ENCODE measurements at places on chromosomes 12 and 14. TPM values are rescaled to one million over a fixed set of nuclear protein-coding genes. Genes with fewer than 3 reads are reported as not detected.
A peak's percentile ranks its signal among the peaks of the same experiment; 100 is the strongest.

DNA sequence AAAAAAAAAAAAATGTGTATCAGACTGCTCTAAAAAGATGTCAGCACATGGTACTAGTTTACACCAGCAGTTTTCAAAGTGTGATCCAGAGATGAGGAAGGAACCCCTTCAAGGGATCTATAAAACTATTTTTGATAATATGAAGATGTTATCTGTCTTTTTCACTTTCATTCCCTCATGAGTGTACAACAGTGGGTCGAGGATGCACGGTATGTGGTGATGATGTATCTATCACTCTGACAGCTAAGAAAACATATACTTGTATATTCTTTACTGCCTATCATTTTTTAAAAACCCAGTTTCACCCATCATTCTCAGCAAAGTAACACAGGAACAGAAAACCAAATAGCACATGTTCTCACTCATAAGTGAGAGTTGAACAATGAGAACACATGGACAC is 12.4 kb downstream of the DUSP16 start:
- no peak for DNase-seq

The CEBPE gene
- 2.1 TPM for total RNA-seq

The PTPN21 gene
- not detected for total RNA-seq

The TCP11L2 gene
- total RNA-seq: 50.8 TPM

DNA sequence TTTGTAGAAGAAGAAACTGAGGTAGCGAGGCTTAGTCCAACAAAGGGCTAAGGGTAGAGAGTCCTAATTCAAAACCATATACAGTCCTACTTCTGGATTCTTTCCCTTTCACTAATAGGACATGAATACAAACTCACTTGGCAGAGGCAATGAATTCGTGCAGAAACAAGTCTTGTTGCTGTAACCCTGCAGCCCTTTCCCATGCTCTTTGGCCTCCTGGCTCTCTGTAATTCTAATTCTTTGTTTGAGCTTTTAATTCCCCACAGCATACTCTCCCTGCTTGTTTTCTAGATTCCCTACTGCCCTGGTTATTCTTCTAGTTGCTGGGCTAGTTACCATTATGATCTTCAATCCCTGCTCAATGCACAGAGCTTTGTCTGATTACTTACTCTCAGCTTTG is 381.4 kb downstream of the ETNK1 start:
- no peak for DNase-seq

The EXD2 gene
- 8.3 TPM for total RNA-seq

GRCh38 chr12:69685810-69686209 is 13.3 kb downstream of the BEST3 start:
- DNase-seq: no peak

DNA sequence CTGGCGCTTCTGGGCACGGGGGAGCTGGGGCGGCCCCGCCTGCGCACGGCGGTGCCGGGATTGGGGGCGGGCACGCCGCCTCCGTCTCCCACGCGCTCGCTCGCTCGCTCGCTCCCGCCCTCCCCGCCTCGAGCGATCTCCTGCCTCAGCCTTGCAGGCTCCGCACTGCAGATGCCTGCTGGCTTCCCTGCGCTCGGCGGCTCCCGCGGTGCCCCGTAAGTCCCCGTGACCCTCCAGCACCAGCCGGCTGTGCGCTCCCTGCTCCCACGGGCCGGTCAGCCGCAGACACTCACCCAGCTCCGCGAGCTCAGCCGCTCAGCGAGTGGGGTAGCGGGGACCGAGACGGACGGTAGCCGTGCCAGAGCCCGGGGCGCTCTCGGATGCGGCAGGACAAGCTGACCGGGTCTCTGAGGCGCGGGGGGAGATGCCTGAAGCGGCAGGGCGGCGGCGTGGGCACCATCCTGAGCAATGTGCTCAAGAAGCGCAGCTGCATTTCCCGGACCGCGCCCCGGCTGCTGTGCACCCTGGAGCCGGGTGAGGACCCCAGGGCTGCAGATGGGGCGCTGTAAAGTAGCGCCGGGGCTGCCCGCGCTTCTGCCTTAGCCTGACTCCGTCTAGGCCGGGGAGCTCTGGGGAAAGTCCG is at the start of gene TBC1D30:
Gene TBC1D30 (plus strand): TSS at position 148 of the 643 bp plus-strand sequence. CDS start 233 bp downstream, at position 381.
- peak; percentile 40 for DNase-seq

The C14orf132 gene
- total RNA-seq: 1.7 TPM

DNA sequence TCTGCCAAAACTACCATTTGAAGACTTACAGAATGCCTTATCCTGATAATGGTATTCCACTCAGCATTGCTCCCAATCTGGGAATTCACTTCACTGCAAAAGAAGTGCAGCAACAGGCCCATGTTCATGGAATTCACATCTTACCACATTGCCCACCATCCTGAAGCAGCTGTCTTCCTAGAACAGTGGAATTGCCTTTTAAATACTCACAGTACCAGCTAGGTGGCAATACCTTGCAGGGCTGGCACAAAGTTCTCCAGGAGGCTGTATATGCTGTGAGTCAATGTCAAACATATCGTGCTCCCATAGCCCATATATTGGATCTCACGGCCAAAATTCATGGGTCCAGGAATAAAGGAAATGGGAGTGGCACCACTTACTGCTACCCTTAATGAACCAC is 83.8 kb upstream of the PLEKHG7 start:
- no peak for DNase-seq

GRCh38 chr14:99634443-99634842 is 10.5 kb upstream of the HHIPL1 start:
- no peak for DNase-seq

DNA sequence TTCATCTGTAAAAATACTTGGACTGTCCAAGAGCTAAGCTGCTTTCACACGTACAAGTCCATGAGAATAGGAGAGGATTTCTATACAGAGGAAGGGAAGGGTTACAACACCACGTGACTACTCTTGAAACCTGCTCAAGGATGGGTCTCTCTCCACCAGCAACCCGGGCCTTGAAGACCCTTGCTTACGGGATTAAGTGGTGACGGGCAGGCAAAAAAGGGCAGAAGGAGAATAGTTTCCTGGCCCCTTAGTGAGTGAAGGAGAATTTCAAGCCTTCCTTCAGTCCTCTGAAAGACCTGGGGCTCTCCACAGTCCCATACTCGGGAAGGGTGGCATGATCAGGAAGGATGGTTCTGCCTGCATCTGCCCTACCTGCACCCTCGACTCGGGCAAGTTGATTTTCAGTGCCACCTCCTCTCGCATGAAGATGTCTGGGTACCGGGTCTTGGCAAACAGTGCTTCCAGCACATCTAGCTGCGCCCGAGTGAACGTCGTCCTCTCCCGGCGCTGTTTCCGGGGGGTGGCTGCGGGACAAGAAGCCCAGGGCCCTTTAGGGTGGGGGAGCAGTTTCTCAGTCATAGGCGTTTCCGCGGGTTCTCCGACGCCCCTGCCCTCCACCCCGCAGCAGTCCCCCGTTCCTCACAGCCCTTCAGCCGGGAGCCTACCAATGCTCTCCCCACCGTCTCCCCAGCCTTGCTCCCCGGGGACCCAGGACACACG is 6.3 kb downstream of the OTX2 start:
- no peak for DNase-seq

The NKX2-1 gene
- total RNA-seq: not detected

The SRRM4 gene
- total RNA-seq: not detected

- no peak for DNase-seq
These were observed 56.4 kb upstream of the RERGL start for GRCh38 chr12:18146363-18146762.

- DNase-seq: no peak
These were observed 62.1 kb downstream of the ACACB start for GRCh38 chr12:109178532-109178931.

- no peak for DNase-seq
These were observed 413.0 kb downstream of the CCDC91 start for GRCh38 chr12:28603239-28603638.

DNA sequence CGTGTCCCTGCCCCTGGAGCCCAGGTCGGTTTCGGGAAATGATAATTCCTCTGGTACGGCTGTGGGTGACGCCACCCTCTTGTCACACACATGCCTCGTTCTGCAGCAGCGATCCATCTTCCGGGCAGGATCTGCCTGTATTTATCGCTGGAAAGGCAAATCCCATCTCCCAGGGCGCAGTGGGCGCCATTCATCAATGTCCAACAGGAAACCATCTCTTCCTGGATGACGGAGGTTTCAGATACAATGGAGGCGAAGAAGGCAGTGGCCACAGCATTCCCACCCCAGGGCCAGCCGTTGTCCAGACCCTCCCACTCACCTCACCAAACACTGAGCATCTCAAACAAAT is 74.2 kb downstream of the NOC4L start:
- DNase-seq: no peak

DNA sequence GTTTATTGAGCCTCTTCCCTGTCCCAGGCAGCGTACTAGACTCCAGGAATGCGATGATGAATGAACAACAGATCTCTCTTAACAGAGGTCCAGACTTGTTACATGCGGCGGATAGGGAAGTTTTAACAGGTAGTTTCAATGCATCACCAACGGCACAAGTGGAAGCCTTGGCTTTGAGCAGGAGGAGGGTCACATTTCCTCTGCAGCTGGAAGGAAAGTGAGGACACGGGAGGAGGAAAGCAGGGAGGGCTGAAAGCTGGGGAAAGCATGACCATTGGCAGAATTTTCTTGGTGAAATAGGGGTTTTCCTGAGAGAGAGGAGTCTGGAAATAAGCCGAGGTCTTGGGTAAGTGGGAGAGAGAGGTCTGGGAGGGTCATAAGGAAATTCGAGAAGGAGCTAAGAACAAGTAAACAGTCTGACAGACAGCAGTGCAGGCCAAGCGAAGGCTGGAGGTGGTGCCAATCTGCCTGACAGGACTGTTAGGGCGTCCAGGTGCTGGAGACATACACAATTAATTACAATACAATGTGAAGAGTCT is 15.4 kb downstream of the BHLHE41 start:
- DNase-seq: no peak

The OR6C2 gene
- not detected for total RNA-seq

- no peak for DNase-seq
These were observed 12.2 kb upstream of the NR2C1 start for GRCh38 chr12:95085612-95086011.

GRCh38 chr12:132710405-132711079 is at the start of gene PGAM5:
Gene PGAM5, plus strand, starts transcription at chr12:132710842. Its CDS starts 35 bp downstream, at chr12:132710877.
- peak; percentile 94 for DNase-seq

Data from activated naive CD8-positive, alpha-beta T cell treated with anti-CD3 and anti-CD28 coated beads, Interleukin-2, amount 10 ng/mL, durations not matched to agents 7 days and 5 days (primary cell).